NCI-H460 (cell line): ENCODE measurements at places on chromosomes 11 and 22.
A peak's percentile ranks its signal among the peaks of the same experiment; 100 is the strongest.

DNA sequence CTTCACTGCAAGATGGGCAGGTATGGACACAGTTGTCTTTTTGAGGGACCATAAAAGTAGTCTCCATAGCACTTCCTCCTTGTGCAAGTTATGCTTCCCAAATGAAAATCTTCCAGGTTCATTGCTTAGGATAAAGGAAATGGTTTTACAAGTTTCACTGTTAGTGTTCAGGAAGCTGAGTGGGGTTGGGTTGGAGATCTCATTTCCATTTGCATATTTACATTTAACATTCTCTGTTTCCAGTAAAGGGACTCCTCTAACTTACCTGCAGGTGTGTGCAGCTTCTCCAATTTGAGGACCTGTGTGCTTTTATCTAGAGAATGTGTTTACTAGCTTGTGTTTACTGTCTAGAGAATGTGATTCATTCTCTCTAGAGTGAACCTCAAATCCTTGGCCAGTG is 141.3 kb upstream of the POU2AF2 start:
- DNase-seq: no peak

DNA sequence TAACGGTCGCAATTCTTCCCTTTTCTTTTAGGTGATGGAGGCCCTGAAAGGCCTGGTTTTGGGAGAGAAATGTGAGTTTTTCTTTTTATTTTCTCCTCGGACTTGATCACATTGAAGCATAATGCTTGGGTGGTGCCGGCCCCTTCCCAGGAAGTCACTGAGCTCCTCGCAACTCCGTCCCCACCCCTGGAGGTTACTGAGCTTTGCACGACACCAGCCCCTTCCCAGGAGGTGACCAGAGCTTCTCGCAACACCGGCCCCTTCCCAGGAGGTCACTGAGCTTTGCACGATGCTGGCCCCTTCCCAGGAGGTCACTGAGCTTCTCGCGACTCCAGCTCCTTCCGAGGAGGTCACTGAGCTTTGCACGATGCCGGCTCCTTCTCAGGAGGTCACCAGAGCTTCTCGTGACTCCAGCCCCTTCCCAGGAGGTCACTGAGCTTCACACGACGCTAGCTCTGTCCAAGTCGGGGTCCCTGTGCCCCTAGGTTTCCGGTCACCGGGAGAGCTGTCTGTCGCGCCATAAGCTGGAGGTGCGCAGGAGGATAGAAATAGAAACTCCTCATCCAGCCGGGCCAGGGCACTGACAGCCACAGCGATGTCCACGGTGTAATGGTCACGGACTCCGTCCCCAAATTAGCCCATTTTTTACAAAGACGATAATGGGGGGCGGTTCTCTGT is 586.4 kb downstream of the BRD1 start:
- no peak for DNase-seq

- no peak for DNase-seq
Observed at GRCh38 chr11:22390283-22390655, 52.1 kb downstream of the SLC17A6 start.

DNA sequence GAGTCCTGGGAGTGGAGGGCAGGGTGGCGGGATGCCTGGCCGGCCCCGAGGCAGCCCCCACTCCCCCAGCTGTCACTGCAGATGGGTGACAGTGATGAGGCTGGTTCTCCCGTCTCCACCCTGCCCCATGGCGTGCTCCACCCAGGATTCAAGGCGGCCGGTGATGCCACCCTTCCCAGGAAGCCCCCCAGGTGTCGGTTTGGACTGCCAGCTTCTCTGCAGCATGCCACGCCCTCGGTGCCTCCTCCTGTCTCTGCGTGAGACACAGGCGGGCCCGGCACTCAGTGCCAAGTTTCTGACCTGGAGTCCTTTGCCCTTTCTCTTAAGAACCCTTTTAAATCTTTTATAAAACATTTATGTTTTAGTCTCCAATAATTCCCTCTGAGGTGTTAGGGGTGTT is 71.5 kb downstream of the MPPED1 start:
- no peak for DNase-seq

DNA sequence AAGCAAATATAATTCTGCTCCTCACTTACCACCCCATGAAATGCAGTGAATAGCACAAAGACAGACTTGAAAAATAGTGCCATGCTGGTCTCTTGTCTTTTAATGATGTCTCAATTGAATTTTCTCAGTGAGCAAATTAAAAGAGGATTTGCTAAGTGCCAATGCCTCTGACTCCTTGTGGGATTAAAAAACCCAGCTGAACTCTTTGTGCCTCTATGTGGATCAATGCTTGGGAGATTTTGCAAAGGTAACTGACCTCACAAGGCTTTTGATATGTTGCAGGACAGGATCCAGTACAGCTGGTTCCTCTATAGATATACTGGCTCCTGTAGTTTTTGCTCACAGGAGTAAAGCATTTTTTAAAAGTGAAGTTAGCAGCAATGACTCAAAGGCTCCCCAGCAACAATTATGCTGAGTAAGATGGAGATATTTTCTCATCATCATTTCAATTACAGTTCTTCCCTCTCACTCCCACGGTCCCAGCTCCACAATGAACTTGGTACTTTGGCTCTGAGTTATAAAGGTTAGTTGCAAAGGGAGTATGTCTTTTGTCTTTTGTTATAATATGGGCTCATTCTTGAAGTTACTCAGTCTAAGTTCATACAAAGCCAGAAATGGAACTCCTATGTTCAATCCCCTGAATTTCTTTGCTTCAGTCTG is 471.5 kb downstream of the LRRC4C start:
- no peak for DNase-seq

DNA sequence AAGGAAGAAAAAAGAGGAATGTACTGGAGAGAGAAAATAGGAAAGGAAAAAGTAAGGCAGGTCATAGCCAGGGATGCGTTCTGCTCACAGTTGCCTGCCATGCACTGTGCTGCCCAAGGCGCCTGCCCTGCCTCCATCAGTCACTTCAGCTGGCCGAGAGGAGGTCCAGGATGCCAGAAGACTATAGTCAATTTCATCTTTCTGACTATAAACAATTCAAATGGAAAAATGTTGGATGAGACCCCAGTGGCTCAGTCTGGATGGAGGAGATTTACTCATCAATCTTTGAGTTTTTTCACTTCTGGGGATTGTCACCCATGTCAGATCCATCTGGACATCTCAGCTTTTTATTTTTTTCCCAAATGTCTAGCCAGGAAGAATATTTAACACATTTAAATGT is 36.7 kb upstream of the CLMP start:
- DNase-seq: no peak

DNA sequence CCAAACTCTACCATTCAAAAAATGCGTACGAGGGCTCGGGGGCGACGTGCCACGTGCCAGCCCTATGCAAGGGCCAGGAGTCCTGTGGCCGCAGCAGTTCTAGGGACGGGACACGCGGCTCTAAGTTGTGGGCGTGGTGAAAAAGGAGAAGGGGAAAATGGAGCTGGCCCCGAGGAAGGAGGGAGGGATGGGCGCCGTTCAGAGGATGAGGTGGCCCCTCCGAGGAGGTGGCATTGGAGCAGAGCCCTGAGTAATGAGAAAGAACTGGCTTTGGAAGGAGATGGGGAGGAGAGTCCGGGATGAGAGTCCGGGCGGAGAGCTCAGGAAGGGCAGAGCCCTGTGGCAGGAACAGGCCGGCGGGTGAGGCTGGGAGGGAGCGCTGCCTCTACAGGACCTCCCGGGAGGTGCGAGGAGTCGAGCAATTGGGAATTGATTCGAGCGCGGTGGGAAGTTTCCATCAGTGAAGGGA is 21.0 kb downstream of the OTUB1 start:
- peak; percentile 19 for DNase-seq

GRCh38 chr11:62922653-62923431 is 1.7 kb upstream of the CHRM1 start:
- no peak for DNase-seq

DNA sequence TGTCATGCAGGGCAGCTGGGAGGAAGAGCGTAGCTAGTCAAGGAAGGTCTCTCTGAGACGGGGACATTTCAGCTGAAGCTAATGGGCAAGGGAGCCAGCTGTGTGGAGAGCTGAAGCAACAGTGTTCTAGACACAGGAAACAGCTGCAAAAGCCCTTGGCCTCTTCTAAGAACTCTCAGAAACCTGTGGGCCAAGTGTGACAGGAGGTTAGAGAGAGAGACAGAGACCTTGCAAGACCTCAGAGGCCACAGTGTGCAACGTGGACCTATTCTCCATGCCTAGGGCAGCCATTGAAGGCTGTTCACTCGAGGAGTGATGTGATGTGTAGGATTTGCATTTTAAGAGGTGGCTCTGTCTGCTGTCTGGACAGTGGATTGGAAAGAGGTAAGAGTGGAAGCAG is 48.7 kb upstream of the TNRC6B start:
- no peak for DNase-seq

GRCh38 chr11:62555464-62556107 is 9.0 kb upstream of the AHNAK start:
- DNase-seq: no peak

DNA sequence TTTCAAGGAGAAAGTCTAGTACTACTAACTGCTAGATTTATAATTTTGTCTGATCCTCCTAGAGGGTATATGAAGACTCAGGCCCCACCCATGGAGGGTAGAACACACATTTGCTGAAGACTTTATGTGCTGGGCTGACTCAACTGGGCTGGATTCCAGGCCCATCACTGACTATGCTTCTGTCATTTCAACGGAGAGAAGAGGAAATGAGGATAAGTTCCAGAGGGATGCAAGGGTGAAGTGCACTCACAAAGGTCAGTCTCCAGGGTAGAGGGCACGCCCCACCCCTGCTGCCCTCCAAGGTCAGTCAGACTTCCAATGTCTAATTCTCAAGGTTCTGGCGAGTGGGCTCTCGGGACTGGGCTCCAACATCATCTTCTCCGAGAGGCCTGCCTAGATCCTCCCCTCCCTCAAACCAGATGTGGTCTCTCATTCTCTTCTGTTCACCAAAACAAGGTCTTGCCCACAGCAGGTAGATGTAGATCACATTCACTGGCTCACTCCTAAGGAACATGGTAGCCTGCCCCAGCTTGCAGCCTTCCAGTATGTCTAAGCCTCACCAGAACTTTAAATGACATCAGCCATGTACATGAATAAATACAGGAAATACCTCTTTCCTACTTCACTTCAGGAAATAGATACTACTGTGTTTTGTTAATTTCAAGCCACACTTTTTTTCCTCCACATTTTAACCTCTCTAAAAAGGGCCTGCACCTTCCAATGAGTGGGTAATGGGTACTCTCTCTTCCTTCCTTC is 7.3 kb upstream of the C11orf86 start:
- DNase-seq: no peak

DNA sequence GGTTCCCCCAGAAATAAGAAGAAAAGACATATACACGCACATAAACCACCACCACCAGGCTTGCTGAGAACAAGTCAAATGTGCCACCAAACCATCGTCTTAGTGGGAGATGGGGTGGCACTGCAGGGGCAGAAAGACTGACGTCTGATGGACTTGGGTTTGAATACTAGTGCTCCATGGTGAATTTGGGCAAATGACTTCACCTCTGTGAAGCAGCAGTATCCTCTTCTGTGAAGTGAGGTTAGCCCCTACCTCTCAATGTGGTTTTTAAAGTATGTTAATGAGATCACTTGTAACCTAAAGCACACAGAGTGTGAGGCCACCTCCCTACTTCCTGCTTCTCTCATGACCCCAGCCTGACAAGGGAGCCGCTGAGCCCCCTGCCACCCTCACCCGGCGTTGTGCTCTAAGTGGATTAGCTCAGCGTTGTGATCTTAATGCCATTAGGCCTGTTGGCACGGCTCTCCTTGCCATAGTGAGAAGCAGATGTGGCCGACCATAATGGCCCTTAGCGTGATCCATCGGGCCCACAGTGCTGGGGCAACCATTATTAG is 14.4 kb downstream of the ZBTB16 start:
- DNase-seq: no peak

DNA sequence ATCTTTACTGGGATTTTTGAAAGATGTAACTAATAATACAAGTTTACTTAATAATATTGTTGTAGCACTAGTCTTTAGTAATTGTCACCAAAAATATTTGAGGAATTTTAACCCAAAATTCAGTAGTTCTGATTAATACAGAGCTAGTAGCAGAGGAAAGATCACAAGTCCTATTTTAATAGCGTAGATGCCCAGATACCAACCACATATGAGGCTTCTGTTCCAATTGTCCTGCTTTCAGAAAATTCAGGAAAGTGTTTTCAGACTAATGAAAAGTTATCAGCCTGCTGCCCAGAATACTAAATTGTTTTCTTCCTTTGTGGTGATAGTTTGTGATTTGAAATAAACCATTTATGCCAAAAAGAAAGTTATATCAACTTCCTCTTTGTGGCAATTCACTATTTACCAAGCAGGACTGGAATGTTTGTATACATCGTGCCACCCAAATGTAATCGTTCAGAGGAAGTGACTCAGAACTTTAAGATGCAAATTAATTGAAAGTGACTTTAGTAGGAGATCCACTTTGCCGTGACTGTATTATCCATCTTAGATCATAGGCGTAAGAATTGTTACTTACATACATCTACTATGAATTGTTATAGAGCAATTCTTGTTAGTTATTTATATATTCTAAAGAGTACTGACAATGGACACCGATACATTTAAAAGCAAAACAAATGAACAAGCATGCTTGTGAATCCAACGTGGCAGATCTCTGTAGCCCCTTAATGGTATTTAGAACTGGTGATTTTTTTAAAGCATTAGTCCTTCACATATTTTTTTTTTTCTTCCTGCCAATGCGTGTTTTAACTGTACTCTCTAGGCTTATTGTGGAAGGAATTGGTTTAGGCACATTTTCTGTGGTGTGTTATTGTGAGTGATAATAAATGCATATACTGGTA is 231.0 kb downstream of the DDX10 start:
- peak; percentile 72 for DNase-seq

GRCh38 chr11:122107566-122107965 is 8.4 kb downstream of the BLID start:
- no peak for DNase-seq

DNA sequence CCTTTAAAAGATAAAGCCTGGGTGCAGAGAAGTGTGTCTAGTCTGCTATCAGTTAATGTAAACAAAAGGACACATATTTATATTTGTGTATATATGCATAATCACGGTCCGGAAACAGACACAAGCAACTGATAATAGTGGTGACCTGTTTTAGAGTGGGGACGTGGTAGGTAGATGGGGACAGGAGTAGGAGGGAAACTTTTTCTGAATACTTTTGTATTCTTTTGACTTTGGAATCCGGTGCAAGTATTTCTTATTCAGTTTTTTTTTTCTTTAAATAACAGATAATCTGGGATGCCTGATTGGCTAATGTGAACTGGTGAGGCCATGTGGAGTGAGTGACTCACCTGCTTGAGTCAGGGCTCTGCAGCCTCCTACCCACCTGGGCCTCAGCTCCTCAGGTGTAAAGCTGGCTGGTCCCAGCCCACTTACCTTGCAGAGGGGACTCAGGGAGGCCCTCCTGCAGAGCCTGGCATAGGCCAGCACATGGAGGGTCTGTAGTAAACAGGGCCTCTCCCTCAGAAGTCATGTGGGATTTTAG is 15.3 kb downstream of the MICAL2 start:
- no peak for DNase-seq

- DNase-seq: no peak
Observed at GRCh38 chr11:10160350-10160749, 133.7 kb downstream of the SBF2 start.

DNA sequence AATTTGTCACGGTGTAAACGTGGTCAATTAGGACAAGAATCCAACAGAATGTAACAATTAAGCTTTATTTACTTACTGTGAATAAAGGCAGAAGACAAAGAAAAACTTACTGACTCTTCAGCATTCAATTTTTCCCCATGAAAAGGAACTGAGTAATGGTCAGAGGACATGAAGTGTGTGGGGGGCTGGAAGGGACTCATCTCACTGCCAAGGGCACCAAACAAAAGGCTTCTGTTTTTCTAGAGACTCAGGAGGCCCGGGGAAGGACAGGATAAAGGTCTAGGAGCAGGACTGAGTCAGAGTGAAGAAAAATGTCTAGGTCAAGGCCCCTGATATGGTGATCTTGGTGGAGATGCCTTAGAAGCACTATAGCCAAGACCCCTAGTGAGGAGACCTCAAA is 564.2 kb upstream of the ANO5 start:
- DNase-seq: no peak

- DNase-seq: no peak
Observed at GRCh38 chr11:41281131-41281742, 178.2 kb downstream of the LRRC4C start.
